LNCaP clone FGC (cell line): ENCODE measurements at places on chromosomes 6 and 20.

DNA sequence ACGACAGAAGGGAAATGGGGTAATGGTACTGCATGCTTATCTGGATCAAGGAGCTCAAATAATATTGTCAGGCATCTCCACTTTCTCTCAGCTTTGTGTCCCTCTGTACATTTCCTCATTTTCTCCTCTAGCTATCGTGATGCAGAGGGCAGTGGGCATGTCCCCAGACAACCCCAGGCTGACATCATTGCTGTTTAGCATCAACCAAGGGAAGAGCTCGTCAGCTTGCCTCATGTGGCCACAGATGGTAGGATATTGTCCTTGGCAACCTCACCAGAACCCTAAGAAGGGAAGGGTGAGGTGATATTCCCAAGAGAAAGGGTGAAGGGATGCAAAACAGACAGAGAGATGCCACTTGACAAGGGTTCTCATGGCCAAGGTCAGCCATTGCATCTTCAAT lies 58.3 kb downstream of the MAFB start:
- DNase-seq, result no peak

GRCh38 chr6:70277470-70277869 lies 25.4 kb downstream of the COL9A1 start:
- no peak for DNase-seq

DNA sequence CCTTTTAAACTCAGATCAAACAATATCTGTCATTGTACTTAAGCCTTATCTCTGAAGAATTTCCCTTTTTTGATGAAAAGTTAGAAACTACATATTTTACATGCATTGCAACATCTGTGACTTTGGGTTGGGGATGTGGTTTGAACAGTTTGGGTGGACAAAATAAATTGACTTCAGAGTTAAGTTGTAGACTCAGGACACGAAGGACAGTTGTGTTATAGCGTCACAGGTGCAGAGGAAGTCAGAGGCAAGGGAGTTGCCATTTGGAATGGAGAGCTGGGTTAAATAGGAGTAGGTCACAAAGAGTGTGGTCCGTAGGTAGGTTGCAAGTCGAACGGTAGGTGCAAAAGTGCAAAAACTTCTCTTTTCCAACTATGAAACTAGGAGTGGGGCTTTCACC lies 46.0 kb downstream of the ZFAND3 start:
- no peak for DNase-seq

DNA sequence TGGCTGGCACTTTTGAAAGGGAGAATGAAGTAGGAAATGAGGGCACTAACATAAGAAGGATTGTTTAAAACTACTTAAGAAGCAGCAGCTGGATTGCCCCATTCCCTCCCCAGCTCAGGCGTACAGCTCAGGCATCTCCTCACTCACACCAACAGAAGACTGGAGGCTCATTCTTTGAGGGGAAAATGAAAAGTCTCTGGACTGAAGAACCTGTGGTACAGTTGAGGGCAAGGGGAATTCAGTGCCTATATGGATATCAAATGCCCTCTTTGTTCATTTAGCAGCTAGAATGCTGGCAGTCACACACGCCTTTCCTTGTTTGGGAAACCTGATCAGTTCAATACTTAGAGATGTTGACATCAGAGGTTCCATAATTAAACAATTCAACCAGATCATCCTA lies 502.1 kb upstream of the SOX4 start:
- DNase-seq, result no peak

GRCh38 chr6:15522427-15522826 lies 140.4 kb downstream of the DTNBP1 start:
- DNase-seq, result no peak

DNA sequence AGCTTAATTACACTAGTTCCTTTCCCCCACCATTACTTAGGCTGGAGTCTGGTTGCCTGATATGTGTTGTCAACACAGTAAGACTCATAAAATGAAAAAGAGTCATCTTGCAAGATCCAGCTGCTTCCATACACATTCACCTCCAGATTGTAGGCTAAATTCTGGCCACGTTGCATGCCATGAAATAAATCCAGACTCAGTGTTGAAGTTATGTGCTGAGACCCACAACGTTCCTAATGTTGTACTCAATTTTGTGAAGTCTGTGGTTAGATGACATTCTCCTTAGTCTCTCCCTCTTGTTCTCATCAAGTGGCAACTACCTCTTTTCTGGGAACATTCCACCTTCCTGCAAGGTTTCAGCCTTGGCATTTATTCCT lies 212.3 kb downstream of the LMBRD1 start:
- DNase-seq, result no peak

- no peak for DNase-seq
Measured at GRCh38 chr6:110741517-110741916, 73.8 kb downstream of the CDK19 start.

DNA sequence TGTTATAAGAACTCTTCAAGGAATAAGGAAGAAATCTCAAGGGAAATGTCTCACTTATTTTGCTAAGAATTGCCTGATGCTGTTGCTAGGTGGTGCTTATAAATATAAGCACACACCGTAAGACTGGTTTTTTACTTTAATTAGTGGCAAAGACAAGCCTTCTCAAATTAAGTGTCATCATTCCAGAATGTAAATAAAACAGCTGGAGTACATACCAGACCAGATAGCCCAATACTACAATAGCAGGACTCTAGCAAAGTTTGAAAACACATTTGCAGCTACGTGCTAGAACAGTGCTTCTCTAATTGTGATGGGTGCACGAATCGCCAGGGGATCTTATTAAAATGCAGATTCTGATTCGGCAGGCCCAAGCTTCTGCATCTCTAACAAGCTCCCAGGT lies 6.8 kb downstream of the CNKSR3 start:
- no peak for DNase-seq

GRCh38 chr20:2162823-2163166 lies 61.2 kb downstream of the STK35 start:
- DNase-seq, result no peak

- DNase-seq, result no peak
Measured at GRCh38 chr20:23455639-23456038, 3.0 kb upstream of the CST11 start.

- DNase-seq, result no peak
Measured at GRCh38 chr20:32906200-32906599, 47.5 kb downstream of the EFCAB8 start.

DNA sequence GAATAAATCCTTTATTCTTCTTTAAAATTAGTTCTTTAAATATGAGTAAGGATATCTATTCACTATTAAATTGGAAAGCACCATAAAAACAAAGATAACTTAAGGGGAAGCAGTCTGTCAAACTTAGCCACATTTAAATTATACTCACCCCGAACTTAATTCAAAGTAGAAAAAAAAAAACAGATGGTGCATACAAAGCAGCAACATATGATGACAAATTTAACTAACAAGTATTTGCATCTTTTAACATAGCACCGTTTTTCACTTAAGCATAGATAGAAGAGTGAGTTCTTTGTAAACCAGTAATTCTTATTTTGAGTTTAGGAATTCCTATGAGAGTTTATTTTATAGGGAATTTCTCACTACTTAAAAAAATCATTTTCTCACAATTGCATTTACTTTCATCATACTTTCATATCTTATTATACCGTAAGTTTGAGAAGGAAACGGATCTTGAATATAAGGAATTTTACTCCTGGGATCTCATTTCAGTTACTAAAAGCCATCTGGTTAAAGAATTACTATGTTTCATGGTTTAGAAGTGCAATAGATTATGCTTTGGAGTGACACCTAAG lies 828.2 kb upstream of the MAP3K7 start:
- DNase-seq, result no peak

GRCh38 chr20:32969356-32970114 lies 34.7 kb downstream of the SUN5 start:
- DNase-seq, result no peak

DNA sequence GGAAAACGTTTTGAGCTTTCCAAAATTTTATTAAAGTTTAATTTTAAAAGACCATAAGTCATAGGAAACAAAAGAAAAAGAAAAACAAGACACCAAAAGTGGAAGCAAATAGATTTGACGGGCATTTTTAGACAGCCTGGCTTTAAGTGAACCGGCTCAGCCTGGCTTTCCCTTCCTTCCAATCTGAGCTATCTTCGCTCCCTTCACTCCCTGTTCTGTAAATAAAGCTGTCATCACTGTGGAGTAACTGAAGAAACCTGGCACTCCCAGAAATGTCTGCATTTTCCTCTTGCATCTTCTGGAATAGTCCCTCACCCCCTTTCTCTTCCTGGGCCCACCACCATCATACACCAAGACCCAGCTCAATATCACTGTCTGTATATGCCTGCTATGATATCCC lies 131.9 kb downstream of the IMPG1 start:
- no peak for DNase-seq

DNA sequence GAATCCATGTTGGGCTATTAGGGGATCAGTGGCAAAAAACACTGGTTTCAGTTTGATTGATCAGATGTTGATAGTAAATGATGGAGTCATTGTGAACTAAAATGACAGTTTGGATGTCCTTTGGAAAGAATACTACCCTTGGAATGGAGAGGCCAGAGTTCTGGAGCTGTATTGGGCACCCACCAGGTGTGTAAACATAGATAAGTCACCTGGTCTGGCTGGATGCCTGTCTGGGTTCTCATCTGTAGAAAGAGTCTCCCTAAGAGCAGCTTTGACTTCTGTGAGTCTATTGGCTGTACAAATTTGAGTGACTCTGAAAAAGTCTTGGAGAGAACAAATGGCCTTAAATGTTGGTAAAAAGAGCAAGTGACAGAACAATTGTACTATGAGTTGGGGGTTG lies 115.0 kb downstream of the SCP2D1 start:
- DNase-seq, result no peak

DNA sequence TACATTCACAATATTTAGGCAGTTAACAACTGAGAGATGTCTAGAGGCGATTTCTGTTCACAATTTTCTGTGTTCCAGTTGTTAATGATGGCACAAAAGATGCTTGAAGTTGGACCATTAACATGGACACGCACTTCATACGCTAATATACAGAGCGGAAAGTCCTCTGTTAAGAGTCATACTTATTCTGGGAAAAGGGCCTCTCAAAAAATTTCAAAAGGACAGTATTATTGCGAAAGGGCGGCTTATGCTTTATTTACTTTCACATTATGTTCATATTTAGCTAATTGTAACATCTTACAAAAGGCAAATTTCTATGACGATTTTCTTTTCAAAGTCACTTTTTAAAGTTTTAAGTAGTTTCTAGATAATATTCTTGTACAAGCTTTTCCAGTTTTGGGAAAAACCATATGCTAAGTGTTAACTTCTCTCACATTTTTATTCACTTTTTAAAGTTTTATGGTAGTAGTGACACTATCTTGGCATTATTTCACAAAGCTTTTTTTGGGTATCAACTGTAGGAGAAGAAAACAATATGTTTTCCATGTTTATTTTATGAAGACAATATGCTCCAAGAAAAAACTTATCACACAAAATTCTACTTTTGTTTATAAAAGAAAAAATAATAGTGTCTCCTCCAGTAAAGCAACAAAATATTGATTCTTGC lies 62.3 kb downstream of the MAP7 start:
- DNase-seq, result no peak

DNA sequence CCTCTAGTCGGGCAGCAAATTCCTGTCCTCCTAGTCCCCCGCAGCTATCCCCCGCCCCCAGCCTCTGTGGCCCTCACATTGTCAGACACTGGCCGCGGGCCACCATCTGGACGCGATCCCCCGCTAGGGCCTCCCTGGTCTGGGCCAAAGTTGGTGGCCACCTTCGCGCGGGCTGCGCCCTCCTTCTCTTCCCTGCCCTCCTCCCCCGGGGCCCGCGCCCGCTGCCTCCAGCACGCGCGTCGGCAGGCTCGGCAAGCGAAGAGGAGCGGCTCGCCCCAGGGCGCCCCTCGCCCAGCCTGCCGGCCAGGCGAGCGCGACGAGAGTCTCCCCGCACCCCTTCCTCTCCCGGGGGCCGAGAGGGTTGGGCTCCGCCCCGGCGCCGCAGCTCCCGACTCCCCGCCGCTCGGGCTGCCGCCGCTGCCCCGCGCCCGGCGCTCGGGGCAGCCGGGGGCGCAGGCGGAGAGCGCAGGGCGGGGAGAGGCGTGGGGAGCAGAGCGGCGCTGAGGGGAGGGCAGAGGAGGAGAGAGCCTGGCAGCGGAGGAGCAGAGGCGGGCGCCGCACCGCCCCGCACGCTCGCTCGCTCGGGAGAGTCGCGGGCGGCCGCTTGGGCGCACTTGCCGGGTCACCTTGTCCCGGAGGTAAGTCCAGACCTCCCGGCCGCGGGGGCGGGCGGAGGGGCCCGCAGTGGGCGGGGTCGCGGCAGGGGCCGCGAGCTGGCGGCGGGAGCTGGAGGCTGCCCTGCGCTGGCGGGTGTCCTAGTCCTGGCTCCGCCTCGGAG lies at the start of gene SYNDIG1:
Gene SYNDIG1, plus strand, starts transcription at position 514 of the 778 bp plus-strand sequence. CDS start 73,469 bp downstream, outside the sequence.
- no peak for DNase-seq

DNA sequence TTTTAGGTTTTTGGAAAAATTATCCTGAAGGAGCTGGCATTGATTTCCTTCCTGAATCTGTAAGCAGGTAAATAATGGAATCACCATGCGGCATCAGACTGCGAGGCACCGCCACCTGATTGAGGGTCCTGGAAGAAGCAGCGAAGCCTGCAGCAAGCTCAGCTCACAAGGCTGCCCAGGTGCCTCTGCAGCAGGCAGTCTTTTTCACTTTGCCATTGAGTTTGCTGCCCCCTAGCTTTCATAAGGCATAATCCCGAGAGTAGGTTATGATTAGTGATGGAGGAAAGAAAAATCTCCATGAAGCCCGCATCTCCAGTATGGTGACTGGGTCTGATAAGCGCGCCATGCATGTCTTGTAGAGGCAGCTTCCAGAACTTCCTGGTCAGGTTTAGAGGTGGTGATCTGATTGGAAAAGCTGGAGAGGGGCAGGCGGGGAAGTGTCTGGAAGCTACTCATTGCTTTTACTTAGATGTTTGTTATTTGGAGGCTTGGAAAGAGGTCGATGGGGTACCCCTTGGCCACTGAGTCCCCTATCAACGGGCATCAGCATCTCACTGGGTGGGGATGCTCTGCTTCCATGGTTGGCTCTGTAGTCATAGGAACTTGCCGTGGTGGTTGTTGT lies 26.7 kb downstream of the IYD start:
- DNase-seq, result no peak

DNA sequence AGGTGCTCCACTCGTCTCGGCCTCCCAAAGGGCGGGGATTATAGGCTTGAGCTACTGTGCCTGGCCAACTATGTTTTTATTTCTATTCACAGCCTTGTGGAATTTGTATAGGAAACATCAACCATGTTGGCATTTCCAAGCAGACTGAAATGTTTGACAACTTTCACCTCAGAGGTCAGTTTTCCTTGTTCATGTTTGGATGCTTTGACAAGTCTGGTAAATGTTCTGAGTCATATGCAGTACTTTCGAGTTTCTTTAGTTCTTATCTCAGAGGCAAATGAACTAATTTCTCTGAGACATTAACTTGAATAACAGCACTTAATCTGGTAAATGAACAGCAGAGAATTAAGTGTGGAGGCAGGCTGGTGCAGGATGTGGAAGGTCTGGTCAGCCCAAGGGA lies 373.4 kb upstream of the SYNCRIP start:
- no peak for DNase-seq

GRCh38 chr6:138204792-138205384 lies 13.4 kb downstream of the PBOV1 start:
- DNase-seq, result no peak

GRCh38 chr20:21685981-21686380 lies 19.5 kb upstream of the PAX1 start:
- no peak for DNase-seq

GRCh38 chr20:57032847-57033246 lies 233.6 kb downstream of the BMP7 start:
- DNase-seq, result no peak
